Nucleus accumbens (tissue), 56 donors: ENCODE measurements at places on chromosomes 5 and 9.

DNA sequence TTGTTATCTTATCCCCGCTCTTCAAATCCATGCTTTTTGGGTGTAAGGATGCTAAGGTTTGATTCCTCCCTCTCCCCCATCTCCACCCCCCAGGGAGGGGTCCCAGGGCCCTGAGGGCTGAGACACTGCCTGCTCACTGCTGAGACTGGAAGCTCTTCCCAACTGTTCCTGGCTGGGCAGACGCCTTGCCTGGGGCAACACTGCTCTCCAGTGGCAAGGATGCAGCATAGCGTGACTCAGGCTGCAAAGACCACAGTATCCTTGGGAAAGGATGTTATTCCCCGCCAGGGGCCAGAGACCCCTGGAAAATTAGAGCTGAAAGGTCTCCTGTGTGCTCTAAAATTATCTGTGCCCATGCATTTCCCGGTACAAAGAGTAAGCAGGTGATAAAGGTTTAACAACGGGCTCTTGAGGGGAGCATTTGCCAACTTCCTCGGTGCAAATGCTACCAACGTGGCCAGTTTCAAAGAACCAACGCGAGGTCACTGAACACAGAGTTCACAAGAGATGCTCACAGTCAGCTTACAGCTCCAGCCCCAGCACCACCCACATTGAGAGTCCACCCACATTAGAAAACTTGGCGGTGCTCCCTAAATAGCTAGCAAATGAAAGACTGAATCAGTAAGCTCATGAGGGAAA, 271.9 kb downstream of the NSG2 start:
- DNase-seq = peak; percentile 67

DNA sequence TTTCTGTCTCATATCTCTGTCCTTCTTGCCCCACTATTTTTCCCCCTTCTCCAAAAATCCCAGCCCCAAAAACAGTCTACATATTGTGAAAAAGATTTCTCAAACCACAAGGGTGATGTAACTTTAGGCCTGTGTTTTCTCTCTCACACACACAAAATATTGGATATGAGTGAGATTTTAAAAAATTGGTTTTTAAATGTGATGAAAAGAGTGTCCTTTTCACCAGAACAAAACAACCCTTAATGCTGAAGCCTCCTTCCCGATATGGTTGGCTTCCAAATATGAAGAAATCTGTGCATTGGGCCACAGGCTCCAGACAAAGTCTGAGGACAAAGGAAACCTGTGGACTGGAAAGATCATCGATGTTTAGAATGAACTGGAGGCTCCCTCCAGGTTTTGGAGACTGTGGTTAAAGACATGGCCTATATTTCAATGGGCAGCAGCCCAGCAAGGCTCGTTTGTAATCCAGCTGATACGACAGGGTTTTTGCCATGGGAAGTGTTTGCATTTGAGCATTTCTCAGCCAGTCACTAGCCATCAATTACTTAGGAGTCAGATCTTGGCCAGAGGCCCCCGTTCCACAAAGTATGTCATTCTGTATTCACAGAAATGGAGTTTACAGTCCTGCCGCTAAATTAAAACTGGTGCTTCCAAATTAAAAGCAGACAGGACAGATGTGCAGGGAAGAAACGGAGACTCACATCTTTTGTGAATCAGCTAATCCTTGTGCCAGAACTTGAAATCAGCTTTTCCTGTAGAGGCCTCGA, 546.3 kb downstream of the EBF1 start:
- DNase-seq = no peak

- no peak for DNase-seq
These were observed 25.8 kb upstream of the CD180 start for GRCh38 chr5:67222243-67223025.

GRCh38 chr5:175230299-175230698, 213.7 kb downstream of the DRD1 start:
- no peak for DNase-seq

DNA sequence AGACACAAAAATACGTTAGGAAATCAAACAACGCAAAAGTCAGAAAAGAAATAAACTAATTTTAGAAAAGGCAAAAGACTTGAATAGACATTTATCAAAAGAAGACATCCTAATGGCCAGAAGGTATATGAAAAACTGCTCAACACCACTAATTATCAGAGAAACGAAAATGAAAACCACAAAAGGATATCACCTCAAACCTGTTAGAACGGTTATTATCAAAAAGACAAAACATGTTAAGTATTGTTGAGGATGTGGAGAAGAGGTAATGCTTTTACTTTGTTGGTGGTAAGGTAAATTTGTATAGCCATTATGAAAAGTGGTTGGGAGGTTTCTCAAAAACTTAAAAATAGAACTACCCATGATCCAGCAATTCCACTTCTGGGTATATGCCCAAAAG, 230.0 kb upstream of the RGMB start:
- no peak for DNase-seq

GRCh38 chr9:108620767-108621166, 235.0 kb downstream of the ACTL7B start:
- no peak for DNase-seq

DNA sequence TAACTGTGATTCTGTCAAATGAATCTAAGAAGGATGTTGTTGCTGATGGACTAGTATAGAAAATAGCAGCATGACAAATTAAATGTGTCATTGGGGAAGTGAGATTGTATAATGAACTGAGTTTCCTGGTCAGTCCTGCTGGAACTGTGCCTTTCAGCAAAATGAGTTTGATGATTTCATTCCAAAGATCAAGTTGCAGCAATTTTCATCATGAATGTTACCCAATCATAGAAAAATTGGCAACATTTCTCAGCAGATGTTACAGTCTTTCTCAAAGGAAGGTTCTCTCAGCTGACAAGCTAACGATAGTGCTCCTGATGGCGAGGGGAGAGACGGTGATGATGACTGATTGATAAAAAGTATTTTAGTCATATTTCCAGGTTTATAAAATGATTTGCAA, 10.7 kb downstream of the PCDHAC2 start:
- DNase-seq = no peak

DNA sequence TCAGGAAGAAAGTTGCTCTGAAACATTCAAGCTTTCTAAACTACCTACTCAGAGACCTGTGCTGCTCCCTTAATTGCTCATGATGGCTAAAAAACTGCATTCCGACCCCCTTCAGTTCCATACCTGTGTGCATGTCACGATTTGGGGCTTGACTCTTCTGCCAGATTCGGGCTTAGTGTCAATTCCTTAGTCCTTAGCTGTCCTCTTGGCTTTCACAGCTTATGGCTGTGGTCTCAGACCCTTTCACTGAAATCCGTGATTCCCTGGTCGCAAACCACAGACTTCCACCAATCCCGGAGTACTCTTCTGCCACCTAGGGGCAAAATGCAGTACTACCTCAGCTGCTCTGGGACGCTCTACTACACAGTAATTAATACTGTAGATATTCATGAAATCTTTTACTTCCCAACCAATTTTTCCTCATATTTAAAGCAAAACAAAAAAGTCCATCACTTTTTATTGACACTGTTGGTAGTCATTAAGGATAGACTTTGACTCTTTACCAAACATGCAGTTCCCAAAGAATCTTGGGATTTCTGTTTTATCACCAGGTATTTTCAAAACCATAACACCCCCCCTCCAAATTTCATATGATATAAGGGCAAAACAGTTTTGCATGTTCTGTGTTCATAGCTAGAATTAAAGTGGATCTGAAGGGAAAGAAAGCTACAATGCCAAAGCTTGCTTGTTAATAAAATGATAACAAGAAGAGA, 617.4 kb downstream of the SLCO4C1 start:
- DNase-seq = peak; percentile 2

DNA sequence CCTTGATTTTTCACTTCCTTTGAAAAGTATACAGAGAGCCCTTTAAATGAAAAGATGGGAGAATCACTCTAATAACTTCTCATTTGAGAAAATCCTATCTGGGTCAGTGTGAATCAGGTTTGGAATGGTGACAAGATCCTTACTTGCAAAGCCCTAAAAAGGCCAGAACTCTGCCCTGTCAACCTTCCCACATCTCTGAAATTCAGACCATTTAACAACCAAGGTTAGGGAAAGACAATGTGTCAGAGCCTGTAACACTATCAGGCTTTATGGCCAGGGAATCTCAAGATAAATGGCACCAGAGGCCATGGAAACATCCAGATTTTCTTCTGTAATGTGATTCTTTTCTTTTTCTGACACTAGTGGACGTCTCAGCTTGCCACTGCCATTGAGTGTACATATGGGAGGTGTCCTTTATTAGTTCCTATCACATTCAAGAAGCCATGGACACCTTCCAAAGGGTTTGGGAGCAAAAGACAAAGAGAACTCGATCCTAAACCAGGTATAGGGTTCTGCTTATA, 165.7 kb upstream of the GPR151 start:
- DNase-seq = no peak

GRCh38 chr9:129198319-129199043, 20.4 kb upstream of the IER5L start:
- no peak for DNase-seq

GRCh38 chr5:138948471-138949222, 73.5 kb upstream of the LRRTM2 start:
- no peak for DNase-seq

DNA sequence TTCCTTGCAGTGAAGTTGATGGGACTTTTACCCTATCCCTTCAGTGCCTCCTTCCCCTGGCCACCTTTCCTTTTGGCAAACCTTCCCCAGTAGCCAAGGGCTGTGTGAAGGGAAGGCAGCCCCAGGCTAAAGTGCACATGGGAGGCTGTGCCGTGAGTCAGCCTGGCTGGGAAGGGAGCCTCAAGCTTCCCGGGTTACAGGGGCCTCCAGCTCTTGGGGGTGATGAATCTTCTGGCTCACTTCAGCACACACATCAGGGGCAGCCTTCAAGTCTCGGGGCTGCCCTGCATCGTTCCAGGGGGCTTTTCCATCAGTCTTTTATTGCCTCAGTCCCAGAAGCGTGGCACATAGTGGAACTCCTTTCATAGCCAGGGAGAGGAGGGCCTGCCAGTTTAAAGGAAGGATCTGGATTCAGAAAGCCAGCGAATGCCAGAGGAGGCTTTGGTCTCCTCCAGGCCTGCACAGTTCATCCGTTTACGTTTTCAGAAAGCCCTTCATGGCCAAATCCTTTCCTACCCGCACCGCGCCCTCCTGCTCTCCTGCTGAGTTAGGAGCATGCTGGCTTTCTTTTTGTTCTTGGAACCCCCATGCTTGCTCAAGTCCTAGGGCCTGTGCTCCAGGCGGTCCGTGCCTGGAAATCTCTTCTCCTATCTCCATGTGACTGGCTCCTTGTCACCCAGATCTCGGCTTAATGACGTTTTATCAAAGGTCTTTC, 134.8 kb upstream of the KLF4 start:
- DNase-seq = no peak

- DNase-seq = no peak
These were observed 725.0 kb downstream of the PRELID2 start for GRCh38 chr5:145110181-145110580.

DNA sequence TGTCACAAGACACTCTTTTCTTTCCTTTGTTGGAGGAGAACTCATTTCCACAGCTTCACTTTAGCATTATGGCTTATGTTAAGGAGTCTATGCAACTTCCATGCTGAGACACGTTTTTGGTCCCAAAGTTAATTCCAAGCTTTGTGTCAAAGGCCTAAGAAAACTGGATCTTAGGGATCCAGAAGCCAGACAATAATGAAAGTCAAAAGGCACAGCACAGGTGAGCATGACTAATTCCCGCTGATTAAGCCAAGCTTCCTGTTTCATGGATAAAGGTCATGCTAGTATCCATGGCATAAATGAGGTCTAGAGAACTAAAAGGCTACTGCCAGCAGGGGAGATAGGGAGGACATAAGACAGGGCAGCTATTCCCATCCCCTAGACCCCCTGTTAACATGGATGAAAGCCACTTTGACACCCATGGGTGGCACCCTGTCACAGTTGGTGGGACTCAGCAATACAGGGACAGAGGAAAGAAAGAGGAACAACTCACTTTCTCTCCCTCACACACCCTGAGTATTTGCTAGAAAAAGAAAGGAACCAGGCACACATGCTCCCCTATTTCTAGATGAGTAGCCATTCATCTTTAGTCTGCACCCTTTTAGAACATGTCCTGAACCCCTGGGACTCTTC, 438.1 kb upstream of the CDH9 start:
- no peak for DNase-seq

DNA sequence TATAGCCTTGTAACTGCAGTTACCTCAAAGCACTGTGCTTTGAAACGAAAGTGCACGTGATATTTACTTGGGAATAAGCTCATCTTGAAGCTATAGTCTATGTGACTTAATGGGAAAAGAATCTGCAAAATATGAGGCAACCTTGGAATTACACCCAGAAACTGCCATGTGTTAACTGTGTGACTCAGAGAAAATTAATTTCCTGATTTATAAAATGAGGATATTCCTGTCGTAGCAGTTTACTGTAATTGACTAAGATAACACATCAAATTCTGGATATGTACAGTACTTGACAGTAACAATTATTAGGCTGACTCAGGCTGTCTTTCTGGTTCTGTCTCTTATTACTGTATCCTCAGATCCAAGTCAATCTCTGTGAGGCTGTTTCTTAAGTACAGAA, 1079.9 kb upstream of the ACO1 start:
- no peak for DNase-seq

DNA sequence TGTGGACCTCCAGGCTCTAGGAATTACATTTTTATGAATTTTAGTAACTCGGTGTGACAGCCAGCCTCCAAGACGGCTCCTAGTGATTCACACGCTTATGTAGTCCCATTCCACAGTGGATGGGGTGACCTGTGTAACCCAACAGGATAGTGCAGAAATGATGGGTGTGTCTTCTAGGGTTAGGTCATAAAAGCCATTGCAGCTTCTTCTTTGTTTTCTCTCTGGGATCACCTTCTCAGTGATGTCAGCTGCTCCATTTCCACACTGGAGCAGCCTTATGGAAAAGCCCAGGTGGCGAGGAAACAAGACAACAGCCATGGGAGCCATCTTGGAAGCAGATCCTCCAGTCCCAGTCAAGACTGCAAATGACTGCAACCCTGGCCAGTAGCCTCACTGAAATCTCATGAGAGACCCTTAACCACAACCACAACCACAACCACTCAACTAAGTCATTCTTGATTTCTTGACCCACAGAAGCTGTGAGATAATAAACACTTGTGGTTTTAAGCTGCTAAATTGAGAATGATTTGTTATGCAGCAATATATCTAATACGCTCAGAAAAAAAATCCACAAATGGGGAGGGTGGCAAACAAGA, 5.1 kb upstream of the GNPDA1 start:
- DNase-seq = no peak

- DNase-seq = no peak
These were observed 39.2 kb downstream of the GPR107 start for GRCh38 chr9:130092910-130093309.
